ENCODE measurements at places on chromosomes 6 and 20. TPM values are rescaled to one million over a fixed set of nuclear protein-coding genes. Genes with fewer than 3 reads are reported as not detected.
A peak's percentile ranks its signal among the peaks of the same experiment; 100 is the strongest.

DNA sequence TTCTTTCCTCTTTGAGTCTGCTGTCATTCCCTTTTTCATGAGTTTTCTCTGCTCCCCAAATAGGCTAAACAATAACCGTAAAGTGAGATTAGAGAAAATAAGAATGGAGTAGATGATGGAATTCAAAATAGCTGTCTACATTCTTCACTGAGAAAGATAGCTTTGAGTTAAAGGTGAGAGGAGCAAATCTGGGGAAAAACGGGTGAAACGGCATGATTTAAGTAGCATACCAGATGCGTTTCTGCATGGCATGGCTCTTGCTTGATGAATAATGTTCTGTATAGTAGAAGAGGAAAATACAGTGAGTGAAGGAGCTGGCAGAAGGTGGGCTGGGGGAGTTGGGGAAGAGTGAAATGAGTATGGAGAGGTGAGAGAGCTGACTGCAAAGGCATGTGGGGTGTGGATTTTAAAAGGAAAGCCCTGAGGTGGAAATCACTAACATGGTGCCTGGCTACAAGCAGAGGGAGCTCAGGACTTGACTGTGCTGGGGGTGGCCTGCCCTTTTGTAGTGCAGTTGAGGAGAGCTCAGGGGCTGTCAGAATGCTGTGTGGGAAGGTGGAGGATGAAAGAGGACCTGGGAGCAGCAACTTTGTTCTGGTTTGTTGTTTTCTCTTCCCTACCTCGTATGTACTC, 8.8 kb downstream of the BICRAL start:
- peaks cover 6% of the 10 kb centered on the region for H3K4me1 ChIP-seq
- H3K27me3 ChIP-seq: no peaks in the 10 kb centered on the region
- DNase-seq: no peak

- no peak for DNase-seq
- no peaks in the 10 kb centered on the region for H3K27me3 ChIP-seq
- H3K27ac ChIP-seq: no peak overlapping the region
- no peak overlapping the region for H3K4me3 ChIP-seq
These were observed 7.6 kb downstream of the CD93 start for GRCh38 chr20:23078351-23079015.

GRCh38 chr6:13358511-13358910, 30.2 kb upstream of the TBC1D7 start:
- H3K27me3 ChIP-seq: no peaks in the 10 kb centered on the region
- no peak for DNase-seq
- H3K36me3 ChIP-seq: no peaks in the 10 kb centered on the region

DNA sequence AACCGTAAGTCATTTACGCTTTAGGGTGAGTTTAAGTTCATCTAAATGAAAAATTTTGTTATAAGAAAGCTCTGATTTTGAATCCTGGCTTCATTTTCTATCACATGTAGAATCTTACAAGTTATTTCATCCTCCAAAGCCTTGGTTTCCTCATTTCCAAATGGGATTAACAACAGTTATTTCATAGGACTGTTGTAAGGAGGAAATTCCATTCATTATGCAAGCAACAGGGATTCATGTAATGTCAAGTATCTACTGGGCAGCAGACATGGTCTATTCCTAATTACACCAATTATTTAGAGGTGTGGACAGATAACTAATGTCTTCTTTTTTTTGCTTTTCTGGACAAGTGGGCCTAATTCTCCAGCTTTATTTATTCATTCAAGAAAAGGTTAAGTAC, 154.0 kb downstream of the PDSS2 start:
- no peaks in the 10 kb centered on the region for H3K27me3 ChIP-seq
- no peak overlapping the region for H3K4me3 ChIP-seq
- H3K27ac ChIP-seq: no peak overlapping the region
- H3K36me3 ChIP-seq: no peaks in the 10 kb centered on the region
- no peaks in the 10 kb centered on the region for H3K4me1 ChIP-seq
- no peak for DNase-seq

DNA sequence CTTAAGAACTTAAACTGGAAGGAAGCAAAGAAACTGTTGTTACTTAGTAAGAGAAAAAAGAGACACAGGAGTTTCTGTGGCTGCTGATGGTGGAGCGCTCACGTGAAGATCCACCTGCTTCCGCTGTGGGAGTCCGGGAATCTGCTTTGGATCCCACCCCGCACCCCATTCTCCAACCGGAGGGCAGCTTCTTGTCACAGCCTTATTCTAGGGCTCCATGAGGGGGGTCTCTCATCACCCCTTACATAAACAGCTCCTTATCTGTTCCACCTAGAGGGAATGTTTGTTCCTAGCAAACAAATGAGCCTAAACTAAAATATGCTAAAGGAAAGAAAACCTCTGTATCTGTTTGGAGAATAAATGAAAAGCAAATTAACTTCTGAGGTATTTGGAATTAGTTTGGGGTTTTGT, 280.5 kb downstream of the QKI start:
- H3K4me3 ChIP-seq: no peak overlapping the region
- H3K36me3 ChIP-seq: no peaks in the 10 kb centered on the region
- no peak for DNase-seq
- no peak overlapping the region for H3K27ac ChIP-seq
- no peaks in the 10 kb centered on the region for H3K27me3 ChIP-seq
- H3K4me1 ChIP-seq: no peaks in the 10 kb centered on the region

DNA sequence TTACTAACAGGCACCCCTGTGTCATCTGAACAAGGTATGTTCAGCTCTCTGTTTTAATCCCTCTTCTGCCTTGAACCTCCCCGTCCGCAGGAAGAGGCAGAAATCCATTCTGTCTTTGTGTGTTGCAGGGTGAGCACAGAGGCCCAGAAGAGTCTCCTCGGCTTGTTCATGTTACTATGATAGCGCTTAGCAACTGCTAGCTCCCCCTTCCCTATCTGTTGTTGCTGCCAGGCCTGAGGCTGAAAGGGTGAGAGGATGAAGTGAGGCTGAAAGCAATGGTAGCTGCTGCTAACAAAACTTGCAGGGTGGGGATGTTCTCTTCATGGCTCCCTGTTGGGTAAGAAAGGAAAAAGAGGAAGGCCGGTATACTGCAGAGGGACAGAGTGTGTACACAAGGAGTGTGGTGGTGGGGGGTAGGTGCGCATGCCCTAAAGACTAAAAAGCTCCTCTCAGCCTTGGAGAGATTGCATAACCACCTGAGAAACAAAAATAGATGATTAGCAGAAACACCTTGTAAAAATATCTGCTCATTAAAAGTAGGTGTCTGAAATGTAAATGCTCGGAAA, 55.2 kb upstream of the CITED2 start:
- no peak overlapping the region for H3K4me3 ChIP-seq
- no peak overlapping the region for H3K27ac ChIP-seq
- H3K4me1 ChIP-seq: peaks cover 3% of the 10 kb centered on the region
- H3K27me3 ChIP-seq: no peaks in the 10 kb centered on the region
- H3K36me3 ChIP-seq: no peaks in the 10 kb centered on the region

DNA sequence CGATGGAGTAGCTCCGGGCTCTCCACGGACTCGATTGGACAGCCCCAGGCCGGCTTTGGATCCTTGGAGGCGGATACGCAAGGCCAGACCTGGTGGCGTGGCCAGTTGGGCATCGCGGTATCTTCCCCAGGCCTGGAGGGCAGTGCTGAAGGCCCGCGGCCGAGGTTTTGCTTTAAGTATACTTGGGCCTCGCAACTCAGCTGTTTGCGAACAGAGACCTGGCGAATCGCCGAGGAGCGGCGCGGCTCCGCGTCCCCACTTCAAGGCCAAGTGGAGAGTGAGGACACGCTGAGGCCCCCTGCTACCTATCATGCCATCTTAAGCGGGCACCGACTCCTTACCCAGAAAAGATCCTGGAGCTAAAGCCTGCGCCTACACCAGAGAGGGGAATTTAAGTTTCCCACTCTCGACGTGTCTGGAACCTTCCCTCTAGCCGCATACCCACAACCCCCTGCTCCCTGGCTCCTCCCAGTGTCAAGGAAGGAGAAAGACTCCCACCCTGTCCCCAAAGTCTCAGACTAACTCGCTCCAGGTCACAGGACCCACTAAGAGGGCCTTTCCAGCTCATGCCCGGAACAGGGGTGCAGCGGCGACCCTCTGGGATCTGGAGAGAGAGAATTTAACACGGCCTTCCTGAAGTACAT, 4.1 kb downstream of the LINC00237 start:
- no peak overlapping the region for H3K27ac ChIP-seq
- H3K4me1 ChIP-seq: peaks cover 10% of the 10 kb centered on the region
- H3K4me3 ChIP-seq: peak overlapping the region; percentile 39
- DNase-seq: peak; percentile 76
- H3K27me3 ChIP-seq: peaks cover 85% of the 10 kb centered on the region

Gene SIRPD
- polyA plus RNA-seq: not detected
